ENCODE measurements at places on chromosomes 12 and 14. TPM values are rescaled to one million over a fixed set of nuclear protein-coding genes. Genes with fewer than 3 reads are reported as not detected.

TSHR gene
- 0.88 TPM for polyA plus RNA-seq

DNA sequence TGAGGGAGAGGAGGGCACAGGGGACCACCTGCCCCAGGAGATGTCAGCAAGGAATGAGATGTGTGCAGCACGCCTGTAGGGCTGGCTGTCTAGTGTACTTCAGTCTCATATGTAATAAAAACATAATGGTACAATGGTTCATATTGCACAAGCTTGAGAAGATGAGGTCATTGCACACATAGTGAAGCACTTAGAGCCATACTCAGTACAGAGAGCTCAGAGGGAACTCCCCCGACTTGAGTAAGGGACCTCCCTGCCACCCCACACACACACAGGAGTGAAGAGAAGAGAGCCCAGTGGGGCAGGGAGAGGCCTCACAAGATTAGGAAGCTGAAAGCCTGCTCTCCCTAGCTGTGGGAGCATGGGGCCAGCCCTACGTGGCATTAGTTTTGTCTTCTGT is 61.5 kb downstream of the SLC6A12 start:
- DNase-seq, result no peak

- DNase-seq, result no peak
Observed at GRCh38 chr12:132021965-132022364, 72.2 kb downstream of the EP400 start.

GRCh38 chr14:51960866-51961265 is 28.5 kb upstream of the RTRAF start:
- no peak for DNase-seq

DNA sequence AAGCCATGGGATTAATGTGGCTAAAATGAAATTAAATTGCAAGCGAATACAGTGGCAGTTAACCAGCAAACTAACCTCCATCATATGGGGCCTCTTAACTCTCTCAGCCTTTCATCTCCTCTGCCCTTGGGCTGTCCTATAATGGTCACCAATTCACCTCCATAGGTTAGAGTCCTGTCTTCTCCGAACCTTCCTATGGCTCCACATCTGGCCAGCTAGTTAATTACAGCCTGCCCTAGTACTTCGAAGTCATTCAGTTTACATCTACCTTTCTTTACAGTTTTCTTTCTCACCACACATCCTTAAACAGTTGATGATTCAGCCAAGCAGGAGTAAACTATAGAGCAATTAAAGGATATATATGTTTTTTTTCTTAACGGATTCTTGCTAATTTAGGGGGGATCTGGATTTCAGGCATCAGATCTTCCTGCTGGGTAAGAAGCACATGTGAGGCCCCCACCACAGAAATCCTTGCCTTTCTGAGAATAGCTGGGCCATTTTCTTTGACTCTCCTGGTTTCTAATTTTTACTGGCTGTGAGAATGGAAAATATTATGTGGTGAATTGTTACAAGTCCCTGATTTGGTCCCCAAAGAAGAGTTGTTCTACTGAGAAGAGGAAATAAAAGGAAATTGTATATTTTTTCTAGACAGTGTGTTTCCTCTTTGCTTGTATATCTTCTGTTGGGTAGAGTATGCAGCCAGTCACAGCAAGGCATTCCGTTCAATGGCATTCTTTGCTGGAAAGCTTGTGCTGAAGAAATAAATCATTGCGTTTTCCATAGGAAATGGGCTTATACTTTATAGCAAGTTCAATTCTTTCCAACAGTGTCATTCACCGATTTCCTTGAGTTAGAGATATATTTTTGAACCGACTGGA is 16.7 kb downstream of the HMGA2 start:
- no peak for DNase-seq

SDSL gene
- polyA plus RNA-seq, result 9.0 TPM

- no peak for DNase-seq
Observed at GRCh38 chr14:57323721-57324120, 55.0 kb downstream of the AP5M1 start.

DNA sequence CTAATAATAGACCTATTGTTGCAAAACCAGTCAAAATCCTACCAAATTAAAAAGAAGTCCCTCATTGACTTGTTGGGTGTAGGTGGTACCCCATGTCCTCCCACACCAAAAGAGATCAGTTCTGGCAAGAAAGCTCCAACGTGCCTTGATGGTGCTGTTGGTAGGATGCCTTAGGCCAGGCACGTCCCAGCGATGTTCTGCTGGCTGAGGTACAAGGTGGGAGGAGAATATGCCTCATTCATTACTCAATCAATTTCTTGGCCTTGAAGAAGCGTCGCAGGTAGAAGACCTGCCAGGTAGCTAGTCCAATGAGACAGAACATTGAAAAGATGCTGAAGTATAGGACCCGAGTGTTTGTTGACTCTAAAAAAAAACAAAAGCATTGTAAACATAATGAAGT is 7.8 kb upstream of the NEK9 start:
- DNase-seq, result no peak

- DNase-seq, result no peak
Observed at GRCh38 chr12:63941879-63942278, 97.4 kb downstream of the SRGAP1 start.

P2RX7 gene
- 1.0 TPM for polyA plus RNA-seq

DNA sequence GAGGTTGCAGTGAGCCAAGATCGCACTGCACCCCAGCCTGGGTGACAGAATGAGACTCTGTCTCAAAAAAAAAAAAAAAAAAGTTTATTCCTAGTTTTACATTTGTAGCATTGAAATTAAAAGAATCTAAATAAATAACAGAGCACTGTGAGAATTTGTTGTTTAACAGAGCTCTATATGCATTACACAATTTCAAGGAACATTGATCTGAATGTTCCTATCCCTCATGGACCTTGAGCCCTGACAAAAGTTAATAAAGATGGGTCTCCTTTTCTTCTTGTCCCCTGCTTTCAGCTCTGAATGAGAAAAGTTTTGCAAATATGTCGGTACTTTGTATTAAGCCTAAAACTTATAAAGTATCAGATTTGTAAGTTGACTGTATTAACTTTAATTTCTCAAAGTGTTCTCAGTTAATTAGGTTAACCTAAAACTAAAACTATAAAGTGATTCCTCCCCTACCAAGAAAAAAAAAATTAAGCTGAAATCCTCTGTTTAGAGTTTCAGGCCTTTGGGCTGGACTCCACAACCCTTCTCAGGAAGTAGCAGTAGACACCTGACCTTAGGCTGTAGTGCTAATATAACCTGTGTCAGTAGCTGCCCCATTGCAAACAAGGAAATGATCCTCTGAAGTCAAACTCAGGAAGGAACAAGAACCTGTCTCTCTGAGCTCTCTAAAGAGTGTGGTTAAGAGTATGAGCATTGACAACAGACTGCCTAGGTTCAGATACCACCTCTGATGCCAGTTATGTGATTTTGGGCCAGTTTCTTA is 477.6 kb downstream of the DPF3 start:
- no peak for DNase-seq

DNA sequence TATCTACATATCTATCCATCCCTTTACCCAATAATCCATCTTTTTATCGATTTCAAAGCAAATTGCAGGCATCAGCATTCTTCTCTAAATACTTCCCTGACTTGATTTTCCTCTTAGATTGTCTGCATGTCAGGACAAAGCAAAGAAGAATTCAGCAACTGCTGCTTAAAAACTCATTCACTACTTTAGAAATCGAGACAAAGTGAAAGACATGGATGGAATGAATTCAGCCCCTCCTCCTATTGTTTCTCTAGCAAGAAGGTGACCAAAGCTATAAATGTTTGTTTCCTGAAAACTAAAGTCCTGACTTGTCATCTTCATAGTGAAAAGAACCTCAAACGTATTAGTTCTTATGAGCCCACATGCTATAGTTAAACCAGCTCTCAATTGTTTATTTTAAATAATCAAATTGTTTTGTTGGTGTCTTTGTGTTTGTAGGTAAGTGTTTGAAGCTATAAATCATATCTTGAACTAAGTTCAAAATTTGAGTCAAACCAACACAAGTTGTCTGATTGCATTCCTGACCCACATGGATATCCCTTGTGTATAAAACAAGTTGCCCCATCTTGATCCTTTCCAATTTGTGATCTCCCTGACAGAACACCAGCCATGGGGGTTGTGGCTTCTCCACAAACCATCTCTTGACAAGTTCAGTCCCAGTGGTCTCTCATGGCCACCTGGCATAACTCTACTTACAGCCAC is 58.6 kb upstream of the ARHGAP5 start:
- DNase-seq, result no peak

BEGAIN gene
- polyA plus RNA-seq, result 2.2 TPM

DNA sequence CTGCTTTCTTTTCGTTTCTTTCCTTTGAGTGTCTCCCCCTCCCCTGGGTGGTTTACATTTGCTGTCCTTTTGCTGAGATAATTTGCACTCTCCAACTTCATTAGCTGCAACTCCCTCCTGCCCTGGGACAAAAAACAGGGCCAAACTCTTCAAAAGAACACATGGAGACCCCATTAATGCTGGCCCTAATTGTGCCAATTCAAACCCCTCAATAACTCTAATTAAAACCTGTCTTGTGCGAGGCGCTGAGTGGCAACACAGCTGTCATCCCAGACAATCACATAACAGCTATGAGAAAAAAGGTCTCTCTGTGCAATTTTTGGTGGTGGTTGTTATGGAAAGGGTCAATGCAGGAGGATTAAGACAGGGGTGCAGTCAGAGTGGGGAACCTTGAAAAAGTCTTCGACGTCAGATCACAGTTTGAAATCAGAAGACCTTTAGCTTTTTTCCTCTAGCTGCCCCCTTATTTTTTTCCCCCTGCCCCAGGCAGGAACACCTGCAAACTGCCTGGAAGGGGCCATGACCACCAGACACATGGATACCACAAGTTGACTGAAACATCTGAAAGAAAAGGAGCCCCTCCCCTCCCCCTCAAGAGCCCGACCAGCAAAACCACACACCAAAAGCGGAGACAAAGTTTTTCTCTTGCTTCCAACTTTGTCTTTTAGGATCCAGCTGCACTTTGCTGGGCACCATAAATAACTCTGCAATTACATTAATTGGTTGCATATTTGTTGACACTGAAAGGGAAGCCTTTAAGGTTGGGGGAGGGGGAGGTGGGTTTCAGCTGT is 26.5 kb upstream of the SMOC1 start:
- DNase-seq, result no peak

ELK3 gene
- 52.9 TPM for polyA plus RNA-seq
